ENCODE measurements at places on chromosomes 3 and 15.

DNA sequence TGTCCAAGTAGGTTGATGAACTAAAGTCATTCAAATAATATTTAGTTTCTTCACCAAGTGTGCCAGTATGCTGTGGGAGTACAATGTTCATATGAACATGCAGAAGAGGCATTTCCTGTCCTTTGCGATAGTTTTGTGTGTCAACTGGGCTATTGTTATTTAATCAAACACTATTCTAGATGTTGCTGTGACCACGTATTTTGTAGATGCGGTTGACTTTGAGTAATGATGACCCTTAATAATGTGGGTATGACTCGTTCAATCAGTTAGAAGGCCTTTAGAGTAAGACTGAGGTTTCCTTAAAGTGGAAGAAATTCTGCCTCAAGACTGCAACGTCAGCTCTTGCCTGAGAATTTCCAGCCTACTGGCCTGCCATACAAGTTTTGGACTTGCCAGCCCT is 470.7 kb upstream of the CBLB start:
- DNase-seq = no peak

DNA sequence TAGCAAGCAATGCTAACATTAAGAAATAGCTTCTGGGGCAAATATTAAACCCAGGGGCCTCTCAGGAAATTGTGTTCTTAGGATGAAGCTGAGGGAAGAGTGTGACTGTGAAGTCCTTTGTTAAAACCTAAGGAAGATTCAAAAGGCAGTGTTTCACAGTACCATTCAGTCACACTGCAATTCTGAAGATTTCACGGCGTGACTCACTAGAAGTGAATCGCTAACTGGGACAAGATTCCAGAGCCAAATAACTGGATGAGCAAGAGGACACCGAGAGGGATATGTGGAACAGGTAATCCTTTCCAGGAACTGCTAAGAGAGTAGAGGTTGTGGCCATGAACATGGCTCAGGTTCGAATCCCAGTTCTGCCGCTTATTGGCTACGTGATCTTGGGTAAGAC is 61.8 kb upstream of the SMAD3 start:
- no peak for DNase-seq

DNA sequence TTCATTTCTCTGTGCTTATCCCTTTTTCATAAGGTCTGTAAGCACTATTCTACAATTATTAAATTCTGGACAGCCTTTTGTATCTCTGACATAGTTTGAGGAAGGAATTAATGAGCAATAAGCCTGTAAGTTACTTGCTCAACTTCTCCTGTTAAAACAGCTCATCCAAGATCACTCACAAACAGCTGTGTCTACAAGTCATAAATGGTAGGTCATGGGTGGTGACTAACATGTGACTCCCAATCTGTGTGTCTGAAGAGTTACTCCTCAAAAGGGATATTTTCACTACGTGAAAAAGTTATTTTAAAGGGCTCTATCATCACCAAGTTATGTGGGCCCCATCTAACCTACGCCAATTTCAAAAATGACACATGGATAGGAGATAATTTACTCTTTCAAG is 145.2 kb upstream of the CBLB start:
- no peak for DNase-seq

DNA sequence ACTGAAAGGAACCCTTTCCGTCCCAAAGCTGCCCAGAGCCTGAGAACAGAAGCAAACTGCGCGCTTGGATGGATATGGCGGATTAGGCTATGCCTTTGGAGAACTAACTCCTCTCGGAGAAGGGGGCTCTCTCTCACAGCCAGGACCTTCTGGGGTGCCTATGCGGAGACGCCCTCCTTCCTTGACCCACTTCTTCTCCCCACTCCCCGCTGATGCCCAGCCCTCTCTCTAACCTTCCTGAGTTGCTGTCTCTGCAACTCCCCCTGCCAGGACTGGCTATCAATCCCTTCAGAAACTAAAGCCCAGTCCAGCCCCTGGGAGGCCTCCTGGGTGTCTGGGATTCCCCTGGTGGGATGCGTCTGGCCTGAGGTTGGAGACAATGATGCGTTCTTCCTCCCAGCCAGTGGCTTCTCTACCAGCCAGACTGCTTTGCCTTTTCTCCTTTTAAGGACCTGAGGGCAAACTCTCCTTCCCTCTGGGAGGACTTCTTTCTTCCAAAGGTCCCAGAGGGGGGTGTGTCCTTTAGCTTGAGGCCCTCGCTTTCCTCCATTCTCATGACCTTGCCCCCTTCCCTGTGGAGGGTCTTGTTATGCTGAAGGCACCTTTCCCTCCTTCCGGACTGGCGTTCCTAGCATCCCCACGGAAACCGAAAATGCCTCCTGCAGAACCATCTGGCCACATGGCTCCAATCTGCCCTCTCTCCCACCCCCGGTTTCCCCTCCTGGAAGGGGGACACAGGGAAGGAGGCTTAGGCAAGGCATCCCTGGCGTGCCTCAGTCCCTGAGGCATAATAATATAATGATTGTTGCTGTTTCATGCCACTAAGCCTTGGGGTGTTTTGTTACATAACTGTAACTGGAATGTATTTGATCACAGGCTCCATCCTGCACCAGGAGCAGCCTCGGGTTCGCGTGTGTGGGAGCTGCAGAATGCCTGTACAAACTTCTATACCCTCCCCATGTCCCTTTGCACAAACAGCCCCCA is 63.4 kb upstream of the C15orf39 start:
- no peak for DNase-seq

DNA sequence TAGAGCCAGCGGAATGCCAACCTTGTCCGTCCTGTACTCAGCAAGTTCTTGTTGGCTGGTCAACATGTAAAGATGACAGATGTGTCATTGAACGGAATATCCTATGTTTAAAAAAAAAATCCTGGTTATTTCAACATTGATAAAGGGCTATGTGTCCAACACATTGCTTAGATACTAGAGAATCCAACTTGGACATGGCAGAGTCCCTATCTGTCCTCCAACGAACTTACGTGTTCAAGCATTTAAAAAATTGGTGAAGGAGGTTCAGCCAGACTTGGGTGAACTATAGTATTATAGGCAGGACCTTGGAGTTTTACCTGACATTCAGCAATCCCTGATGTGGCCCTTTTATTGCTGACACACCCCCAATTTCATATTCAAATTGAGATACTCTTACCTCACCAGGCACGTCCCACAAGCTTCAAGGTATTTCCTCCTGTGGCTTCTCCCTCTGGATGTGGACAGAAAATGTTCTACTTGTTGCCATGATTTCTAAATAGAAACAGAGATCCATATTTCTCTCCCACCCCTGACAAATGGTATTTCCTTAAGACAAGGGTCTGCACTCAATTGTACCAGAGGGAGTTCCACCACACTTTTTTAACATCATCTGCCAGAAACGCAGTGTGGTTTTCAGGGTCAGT is 207.7 kb upstream of the TPM1 start:
- no peak for DNase-seq

GRCh38 chr15:40029979-40030893 is 8.7 kb downstream of the SRP14 start:
- DNase-seq = no peak

Measured in activated T-helper 1 cell treated with anti-CD3 and anti-CD28 coated beads, Interleukin-2, amount 50 U/mL, for 16 hours (primary cell).